ENCODE measurements at places on chromosomes 12 and 14.

- peak; percentile 85 for DNase-seq
Measured at GRCh38 chr14:85533023-85533860, 3.3 kb downstream of the FLRT2 start.

GRCh38 chr12:62787611-62788010, 147.3 kb downstream of the PPM1H start:
- peak; percentile 33 for DNase-seq

GRCh38 chr12:125544960-125545359, 479.7 kb downstream of the AACS start:
- no peak for DNase-seq

GRCh38 chr12:99027055-99027393, 381.9 kb downstream of the APAF1 start:
- no peak for DNase-seq

- no peak for DNase-seq
Measured at GRCh38 chr12:80807640-80808288, 91.1 kb downstream of the MYF5 start.

GRCh38 chr14:60349663-60350365, 100.8 kb downstream of the PPM1A start:
- DNase-seq: peak; percentile 70

GRCh38 chr12:25018146-25018545, 69.2 kb upstream of the BCAT1 start:
- DNase-seq: no peak

GRCh38 chr14:73455294-73455693, 3.1 kb downstream of the NUMB start:
- no peak for DNase-seq

- DNase-seq: no peak
Measured at GRCh38 chr12:124510301-124510970, 57.0 kb downstream of the NCOR2 start.

DNA sequence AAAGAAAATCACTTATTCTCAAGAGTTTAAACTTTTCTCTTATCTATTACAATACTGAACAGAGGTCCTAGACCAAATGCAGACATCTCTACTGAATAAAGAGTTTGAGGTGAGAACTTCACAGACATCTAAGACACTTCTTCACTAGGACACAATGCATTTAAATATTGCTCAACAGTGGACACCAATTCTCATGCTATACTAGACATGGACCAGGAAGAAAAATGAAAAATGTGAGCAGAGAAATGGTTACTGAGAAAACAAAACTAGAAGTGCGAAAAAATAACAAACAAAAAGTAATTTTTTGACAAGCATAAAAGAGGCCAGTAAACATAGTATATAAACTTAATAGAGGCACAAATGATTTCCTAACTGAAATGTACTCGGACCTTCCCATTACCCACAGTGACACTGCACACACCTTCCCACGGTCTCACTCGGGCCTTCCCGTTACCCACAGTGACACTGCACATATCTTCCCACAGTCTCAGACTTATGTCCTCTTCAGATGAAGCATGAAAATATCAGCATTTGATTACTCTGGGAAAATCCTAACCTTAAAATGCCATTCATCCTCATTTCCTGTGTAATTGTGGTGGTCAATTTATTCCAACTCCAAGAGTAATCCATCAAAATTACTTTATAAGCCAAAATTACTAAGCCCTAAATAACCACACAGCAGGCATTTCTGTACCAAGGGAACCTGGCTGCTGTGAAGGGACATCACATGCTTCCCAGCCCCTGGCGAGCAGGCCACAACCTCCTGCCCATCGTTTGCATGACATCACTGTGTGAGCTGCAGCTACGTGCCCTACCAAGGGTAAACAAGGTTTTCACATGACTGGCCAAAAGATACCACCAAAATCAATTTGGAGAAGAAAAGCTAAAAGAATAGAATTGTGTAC, 6.4 kb downstream of the SLC15A4 start:
- peak; percentile 23 for DNase-seq

GRCh38 chr12:2276288-2277033, 223.7 kb downstream of the CACNA1C start:
- no peak for DNase-seq

DNA sequence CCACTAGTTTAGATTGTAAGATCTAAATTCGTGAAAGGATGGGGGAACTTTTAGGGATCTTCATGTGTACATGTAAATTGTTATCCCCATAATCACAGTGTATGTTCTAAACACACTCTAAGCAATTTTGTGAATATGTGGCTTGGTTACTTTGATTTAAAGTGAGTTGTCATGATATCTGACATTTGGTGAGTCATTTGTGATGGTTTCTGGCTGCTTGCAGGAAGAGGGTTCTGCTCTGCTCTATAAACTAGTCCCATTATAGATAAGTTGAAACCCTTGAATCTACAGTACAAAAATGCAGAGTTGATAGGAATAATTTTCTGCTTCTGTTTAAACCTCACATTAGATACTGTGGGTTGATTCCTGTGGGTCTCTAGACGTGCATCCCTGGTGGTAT, 14.8 kb downstream of the GUCY2C start:
- no peak for DNase-seq

- no peak for DNase-seq
Measured at GRCh38 chr14:58088961-58089360, 63.1 kb downstream of the ARMH4 start.

- DNase-seq: no peak
Measured at GRCh38 chr12:68342966-68343365, 10.8 kb upstream of the MDM1 start.

- no peak for DNase-seq
Measured at GRCh38 chr12:118982302-118982701, 961 bp downstream of the SRRM4 start.

DNA sequence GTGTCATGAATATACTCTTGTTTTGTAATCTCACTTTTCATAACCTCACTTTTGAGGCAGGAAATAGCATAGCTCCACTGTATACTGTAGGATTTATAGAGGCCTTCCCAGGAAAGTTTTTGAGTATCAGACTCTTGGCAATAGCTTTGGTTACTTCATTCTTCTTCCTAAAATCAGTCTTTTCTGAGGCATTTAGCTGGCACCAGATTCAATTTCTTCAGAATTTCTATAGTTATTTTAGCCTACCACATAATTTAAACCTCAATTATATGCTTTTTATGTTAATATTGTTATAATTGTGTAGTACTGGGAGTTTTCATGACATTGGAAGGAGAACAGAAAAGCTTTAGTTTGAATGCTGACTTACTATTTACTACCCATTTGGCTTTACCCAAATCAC, 322.3 kb upstream of the FAR2 start:
- no peak for DNase-seq

DNA sequence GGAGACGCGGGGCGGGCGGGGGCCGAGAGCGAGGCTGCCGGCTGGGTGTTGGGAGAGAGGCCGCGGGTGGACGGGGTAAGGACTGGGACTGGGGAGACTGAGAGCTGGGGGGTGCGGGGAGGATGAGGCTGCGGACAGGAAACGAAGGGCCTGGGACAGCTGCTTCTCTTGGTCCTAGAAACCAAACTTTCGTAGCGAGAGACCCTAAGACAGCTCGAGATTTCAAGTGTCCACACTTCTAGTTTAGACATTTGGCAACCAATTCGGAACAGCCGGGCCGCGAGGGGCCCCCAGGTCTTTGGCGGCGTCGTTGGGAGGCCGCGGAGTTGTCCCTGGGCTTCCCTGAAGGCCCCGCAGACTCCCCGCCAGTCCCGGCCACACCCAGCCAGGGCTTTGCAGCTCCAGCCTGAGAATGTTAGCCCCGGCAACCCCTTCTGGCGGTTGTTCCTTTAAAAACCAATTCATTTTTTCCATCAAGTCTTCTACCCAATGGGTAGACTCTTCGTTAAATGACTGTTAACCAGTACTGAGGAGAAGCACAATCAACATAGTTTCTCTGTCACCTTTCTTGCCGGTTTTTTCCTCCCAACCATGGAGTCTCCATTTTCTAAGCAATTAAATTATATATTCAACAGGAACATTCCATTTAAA, 11.5 kb downstream of the NKX2-1 start:
- no peak for DNase-seq

- DNase-seq: peak; percentile 52
Measured at GRCh38 chr12:76820888-76821482, 57.1 kb downstream of the ZDHHC17 start.

GRCh38 chr12:69555461-69555860, 29.8 kb upstream of the CCT2 start:
- DNase-seq: no peak

DNA sequence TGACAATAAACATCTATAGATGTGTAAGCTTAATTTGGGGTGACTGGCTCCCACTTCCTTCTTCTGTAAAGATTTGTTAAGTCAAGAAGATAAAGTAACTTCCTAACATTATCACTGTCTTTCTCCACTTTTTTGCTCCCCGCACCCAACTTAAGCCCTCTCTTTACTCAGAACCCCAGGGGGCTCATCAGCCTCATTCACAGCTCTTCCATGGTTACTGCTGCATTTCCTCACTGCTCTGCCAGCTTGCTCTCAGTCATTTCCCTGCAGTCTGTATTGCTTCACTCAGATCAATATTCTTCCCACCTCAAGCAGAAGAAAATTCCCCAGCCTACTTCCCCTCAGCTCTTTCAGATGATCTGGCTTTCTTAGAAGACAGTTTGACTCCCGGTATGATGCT, 102.0 kb downstream of the PIK3C2G start:
- no peak for DNase-seq

DNA sequence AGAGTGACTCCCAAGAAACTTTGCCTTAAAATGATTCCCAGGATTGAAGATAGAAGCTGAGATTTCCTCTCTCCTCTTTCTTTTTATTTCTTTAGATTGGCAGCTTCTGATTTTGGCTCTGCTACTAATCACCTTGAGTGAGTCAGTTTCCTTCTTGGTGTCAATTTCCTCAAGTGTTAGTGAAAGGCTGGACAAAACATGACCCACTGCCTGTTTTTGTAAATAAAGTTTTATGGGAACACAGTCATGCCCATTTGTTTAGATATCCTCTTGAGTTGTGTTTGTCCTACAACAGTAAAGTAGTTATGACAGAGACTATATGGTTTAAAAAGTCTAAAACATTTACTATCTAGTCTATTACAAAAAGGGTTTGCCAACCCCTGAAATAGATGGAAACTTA, 227.2 kb upstream of the TBX3 start:
- DNase-seq: no peak

DNA sequence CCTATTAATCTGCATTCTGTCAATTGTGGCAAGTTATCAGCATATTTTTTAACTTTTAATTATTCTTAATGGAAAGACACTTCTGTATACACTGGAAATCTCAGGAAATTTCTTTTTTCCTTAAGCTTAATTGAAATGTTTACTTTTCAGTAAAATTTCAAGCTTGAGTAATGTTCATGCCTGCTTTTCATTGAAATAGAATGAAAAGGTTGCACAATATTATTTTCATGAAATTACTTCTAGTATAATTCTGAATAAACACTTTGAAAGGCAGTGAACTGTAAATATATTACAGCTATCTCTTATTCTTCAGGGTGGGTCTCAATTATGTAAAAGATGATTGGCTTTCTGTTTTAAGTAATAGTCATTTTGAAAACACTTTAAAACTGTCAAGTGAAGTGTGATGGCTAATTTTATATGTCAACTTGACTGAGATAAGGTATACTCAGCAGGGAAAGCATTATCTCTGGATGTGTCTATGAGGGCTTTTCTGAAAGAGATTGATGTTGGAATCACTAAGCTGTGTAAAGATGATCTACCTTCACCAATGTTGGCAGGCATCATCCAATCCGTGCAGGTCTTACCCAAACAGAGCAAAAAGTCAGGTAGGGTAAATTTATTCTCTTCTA, 29.9 kb downstream of the CLEC2D start:
- no peak for DNase-seq

DNA sequence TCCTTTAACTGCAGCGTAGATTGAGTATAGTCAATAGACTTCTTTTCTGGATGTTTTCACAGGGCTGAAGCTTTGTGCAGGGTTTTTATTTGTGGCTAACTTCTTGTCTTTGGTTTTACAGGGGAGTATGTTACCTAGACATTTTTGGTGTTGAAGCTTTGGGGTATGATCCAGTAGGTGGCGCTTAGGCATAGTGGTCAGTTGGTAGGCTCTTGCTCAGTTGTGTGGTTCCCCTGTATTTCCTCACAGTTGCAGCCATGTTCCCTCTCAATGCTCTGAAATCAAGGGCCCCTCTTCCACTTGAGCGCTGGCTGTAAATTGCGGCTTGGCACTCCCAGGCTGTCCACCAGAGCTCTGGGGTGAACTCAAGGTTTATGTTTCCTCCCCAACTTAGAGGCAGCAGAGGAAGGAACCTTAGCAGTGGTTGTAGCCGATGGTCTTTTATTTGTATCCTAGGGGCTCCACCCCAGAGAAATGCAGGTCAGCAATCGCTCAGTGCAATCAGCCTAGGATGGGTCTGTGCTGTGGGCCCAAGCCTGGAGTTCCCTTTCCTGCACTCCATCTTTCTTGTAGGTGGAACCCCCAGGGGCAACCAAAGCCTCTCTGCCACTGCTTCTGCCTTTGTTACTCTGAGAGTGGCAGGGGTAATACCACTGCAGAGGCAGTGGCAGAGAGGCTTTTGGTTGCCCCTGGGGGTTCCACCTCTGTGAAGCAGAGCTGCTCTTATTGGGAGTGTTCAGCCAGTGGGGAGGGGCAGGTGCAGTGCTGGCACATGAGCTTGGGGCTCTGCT, 55.1 kb downstream of the CMAS start:
- DNase-seq: peak; percentile 83

DNA sequence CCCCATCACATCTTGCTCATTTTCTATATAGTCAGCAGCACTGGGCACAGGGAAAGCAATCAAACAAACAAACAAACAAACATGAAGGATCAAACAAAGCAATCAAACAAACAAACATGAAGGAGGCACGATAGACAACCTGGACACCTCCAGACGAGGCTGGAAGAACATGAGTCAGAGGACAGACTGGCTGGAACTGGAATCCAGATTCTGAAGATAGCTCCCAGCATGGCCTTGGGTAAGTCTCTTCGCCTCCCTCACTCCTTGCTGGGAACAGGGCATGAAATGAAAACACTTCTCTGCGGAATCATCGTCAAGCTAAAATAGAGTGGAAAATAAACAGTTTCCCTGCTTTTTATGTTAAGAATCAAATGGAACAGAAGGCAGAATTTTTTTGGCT, 984.8 kb downstream of the VRK1 start:
- DNase-seq: no peak

DNA sequence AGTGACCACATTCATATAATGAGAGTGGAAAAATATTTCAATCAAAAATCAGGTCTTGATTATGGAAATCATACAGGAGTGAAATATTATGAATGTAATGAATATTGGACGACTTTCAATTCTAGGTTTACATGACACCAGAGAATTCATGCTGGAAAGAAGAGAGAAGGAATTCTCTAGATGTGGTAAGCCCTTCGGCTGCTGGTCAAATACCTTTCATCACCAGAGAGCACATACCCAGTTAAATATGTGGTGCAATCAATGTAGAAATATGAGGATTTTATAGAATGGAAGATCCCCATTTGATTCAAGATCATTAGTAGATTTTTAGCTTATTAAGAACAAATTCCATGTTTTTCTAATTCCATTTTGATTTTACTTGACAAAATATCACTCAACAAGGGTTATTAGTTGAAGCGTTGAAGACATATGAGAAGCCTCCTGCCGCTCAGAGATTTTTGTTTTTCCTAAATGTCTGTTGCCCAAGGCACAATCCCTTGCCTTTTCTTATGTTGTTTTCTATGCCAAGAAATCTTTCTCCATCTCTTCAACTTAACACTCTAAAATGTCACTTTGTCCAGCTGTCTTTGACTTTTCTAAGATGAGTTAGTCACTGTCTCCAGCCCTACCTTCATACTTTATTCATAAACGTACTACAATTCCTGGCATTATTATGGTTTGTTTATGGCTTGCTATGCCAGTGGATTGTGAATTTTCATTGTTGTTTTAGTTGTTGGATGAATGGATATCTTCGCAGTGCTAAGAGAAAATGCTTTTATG, 72.8 kb upstream of the ZDHHC17 start:
- DNase-seq: peak; percentile 77

GRCh38 chr12:117472983-117473382, 111.6 kb upstream of the NOS1 start:
- no peak for DNase-seq

Measured in cardiac muscle cell (in vitro differentiated cells and primary cell).